KG1 (cell line): ENCODE measurements at places on chromosomes 16 and 17.
A peak's percentile ranks its signal among the peaks of the same experiment; 100 is the strongest.

GRCh38 chr17:71168053-71168741 lies 952.6 kb upstream of the SOX9 start:
- DNase-seq, result no peak

DNA sequence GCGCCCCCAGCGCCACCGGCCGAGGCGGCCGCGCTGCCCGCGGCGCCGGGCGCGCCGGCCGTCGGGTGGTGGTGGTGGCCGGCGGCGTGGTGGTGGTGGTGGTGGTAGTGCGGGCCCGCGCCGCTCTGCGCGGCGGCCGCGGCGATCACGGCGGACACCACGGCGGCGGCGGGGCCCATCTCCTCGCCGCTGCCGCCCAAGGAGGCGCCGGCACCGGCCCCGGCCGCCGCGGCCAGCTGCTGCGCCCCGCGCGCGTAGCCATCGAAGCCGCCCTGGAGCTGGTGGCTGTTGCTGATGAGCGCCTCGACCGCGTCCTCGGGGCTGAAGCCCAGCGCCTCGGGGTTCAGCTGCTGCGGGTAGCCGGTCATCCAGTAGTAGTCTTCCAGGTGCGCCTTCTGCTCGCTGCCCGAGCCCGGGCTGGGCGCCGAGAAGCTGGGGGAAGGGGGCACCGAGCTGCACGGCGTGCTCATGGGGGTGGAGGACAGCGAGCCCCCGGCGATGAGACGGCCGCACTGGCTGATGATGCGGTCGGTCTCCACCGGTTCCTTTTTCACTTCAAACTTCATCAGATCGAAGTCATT lies 1.2 kb downstream of the MAF start:
- peak; percentile 18 for DNase-seq

DNA sequence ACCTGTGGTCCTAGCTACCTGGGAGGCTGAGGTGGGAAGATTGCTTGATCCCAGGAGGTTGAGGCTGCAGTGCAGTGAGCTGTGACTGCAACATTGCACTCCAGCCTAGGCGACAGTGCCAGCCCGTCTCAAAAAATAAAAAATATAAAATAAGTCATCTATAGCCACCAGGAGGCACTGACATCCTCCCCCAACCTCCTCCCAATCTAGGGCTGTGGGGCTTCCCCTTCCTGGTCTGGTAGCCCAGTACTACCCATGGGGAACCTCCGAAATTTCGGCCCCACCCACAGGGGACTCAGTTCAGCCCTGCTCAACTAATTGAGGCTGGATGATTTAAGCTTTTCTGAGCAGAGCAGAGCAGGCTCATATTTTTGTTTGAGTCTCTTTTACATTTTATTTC lies 3.2 kb downstream of the ZSCAN10 start:
- DNase-seq, result no peak

DNA sequence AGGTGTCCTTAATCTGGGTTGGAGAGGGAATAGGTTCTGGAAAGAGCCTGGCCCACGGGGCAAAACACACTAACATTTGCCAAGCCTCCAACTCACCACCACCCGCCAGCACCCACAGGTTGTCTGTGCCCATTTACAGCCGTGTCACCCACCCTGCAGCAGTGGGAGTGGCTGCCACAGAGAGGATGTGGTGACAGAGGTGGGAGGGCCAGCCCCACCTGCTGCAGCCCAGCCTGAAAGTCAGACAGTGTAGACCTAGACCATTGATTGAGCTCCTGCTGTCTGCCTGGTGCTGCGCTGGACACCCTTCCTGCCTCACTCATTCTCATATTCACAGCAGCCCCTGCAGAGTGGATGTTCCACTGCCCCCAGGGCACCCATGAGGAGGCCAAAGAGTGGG lies 44.7 kb downstream of the IL21R start:
- no peak for DNase-seq

DNA sequence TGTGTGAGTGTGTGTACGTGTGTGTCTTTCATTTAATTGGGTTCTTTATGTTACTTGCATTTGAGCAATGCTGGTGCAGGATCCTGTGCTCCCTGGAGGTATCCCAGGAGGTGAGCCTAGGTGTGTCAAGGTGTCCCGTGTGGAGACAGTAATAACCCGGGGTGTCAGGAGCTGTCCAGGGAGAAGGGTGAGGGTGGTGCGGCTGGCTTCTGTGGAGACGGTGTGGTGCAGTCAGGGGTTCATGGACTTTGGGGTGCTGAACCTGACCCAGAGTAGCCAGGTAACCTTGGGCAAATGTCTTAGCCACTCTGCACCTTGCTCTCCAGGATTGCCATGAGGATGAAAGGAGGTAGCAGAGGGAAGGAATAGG lies 7.4 kb upstream of the ELAC2 start:
- no peak for DNase-seq

GRCh38 chr16:88936008-88936555 lies 40.9 kb downstream of the CBFA2T3 start:
- DNase-seq, result no peak

- no peak for DNase-seq
Observed at GRCh38 chr16:68823401-68824135, 19.8 kb upstream of the TANGO6 start.

GRCh38 chr16:3838600-3839401 lies 41.7 kb downstream of the CREBBP start:
- no peak for DNase-seq

DNA sequence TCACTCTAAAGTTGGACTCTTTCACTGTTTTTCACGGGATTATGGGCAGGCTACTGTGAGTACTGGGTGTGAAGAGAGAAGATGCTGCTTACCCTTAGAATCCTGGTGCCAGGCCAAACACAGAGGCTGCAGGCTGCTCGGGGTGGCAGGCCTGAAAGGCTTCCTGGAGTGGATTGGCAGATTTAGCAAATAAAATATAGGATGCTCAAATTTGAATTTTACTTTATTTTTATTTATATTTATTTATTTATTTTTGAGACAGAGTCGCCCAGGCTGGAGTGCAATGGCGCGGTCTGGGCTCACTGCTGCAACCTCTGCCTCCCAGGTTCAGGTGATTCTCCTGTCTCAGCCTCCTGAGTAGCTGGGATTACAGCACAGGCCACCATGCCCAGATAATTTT lies 14.9 kb upstream of the STAC2 start:
- DNase-seq, result no peak

DNA sequence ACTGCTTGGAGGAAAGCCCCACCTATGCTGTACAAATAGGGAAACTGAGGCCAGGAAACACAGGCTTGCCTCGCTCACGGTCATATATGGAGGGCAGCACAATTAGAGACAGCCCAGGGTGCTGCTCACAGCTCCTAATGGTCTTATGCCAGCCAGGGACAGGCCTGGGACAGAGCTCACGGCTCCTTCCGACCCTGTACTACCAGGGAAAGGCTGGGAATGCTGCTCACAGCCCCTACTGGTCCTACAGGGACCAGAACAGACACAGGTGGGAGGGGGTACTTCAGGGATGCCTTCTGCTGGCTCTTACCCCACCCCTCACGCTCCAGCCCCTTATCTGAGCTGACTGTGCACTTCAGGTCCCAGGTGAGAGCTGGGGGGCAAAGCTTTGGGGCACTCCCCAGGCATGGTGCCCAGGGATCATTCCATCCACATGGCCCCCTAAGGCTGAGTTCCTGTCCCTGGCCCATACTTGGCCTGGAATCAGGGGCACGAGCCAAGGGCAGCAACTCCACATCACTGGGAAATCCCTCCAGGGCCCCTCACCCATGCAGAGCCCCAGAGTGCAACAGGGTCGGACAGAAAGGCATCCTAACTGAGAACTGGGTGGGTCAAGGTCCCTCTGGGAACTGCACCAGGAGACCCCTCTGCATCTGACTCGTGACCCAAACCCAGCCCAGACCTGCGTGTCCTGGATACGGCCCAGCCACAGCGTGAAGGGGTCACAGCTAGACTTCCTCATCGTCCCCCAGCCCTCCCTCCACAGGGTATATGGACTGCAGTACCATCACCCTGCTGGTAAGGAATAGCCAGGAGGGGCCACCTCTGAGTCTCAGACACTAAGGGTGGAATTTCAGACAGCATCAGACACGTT lies 5.9 kb downstream of the RHBDF1 start:
- no peak for DNase-seq

DNA sequence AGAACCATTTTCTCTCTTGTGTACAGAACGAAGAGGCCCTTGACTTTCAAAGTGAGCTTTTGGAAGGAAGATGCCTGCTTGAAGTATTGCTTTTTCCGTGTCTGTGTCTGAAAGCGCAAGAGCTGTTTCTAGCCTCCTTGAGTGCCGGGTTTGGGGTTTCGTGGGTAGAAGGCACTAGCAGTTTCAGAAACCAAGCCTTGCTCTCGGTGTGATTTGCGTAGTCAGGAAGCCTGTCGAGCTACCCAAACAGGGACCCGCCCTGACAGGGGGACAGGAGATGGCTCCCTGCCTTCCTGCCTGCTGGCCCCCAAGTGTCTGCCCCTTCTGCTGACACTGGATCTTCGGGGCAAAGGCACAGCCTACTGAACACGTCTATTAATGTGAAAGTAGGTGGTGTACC lies 322.0 kb downstream of the MAF start:
- DNase-seq, result no peak

DNA sequence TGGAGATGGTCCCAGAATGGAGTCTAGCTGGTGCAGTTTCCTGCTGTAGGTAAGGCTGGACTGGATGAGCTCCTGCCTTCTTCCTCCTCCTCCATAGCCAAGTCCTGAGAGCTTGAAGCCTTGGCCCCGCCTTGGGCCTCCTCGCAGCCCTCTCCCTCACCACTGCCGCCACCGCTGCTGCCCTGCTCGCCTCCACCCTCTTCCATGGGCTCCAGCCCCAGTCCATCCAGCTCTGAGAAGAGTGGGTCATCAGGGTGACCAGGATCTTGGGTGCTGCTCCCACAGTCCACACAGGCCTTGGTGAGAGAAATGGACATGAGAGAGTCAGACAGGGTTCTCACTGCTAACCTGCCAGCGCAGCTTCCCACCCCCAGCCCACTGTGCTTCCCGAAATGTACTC lies 11.2 kb downstream of the PER1 start:
- no peak for DNase-seq

DNA sequence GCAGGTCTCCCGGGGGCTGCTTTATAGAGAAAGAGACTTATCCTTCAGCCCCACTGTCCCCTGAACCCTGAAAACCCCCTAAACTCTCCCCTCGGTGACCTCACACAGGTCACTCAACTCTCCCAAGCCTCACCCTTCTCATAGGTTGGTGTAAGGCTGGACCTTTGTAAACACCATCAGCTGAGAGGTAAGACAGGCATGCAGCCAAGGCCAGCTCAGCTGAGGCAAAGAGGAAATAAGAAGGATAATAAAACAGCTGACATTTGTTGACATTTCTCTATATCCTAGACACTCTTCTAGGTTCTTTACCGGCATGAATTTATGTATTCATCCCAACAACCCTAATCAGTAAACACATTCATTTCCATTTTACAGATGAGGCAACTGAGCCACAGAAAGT lies 134.3 kb downstream of the CCT6B start:
- no peak for DNase-seq

GRCh38 chr16:17386229-17386628 lies 84.5 kb downstream of the XYLT1 start:
- DNase-seq, result no peak

DNA sequence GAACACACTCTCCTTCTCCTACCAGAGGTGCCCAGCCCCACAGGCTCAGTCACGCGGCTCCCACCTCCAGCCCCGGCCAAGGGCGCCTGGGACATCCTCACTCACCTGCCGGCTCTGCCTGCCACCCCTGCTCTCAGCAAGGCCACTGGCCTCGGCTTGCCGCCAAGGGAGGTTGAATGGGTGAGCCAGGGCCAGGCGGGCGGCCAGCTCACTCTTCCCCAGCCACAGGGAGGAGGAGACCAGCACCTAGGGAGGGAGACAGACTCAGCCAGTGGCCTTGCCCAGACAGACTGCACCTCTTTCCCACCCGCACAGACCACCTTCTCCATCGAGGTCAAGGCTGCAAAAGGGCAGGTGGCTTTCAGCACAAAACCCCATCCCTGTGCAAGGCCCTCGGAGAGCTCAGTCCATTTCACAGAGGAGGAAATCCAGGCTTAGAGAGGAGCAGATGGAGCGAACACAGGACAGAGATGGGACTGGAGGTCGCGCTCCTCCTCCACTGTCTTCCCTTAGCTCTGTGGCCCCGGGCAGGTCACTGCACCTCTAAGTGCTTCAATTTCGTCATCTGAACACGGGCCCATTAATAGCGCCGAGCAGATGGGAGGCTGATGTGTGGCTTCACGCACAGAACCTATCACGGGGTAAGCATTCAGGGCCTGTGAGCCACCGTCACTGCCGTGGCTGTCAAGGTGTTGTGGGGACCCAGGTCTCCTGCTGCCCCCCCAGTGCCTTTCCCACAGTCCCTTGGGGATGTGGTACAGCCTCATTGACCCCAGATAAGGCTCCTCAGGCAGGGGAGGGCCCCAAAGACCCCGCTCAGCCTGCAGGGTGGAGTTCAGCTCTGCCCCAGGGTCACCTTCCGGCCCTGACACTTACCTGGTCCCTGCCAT lies 56.1 kb downstream of the RMI2 start:
- DNase-seq, result no peak

- no peak for DNase-seq
Observed at GRCh38 chr17:60231234-60231633, 81.5 kb downstream of the CA4 start.

DNA sequence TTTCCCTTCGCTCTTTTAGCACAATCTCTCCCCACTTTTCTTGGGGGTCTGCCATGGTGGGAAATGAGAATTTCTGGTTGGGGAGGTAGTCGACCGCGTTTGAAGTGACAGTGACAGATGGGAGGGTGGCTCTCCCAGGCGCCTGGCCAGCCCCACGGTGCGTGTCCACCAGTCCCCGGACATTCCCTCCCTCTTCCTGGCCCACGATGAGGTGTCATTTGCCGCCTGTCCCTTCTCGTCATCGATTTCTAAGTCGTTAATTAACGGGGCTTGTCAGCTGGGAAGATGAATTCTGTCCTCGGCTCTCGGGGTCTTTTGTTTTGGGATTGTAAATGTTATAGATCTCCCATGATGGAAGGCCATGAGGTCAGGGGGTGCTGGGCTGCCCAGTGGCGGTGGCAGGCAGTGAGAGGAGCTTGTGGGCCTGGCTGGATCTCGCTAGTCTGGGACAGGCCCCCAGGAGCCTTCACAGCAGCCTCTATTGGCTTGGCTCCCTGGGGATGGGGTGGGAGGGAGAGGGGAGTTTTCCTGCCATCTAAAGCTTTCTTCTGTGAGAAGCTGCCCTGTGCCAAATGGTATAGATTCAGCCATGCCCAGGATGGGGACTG lies 164.2 kb downstream of the MRM1 start:
- DNase-seq, result no peak

DNA sequence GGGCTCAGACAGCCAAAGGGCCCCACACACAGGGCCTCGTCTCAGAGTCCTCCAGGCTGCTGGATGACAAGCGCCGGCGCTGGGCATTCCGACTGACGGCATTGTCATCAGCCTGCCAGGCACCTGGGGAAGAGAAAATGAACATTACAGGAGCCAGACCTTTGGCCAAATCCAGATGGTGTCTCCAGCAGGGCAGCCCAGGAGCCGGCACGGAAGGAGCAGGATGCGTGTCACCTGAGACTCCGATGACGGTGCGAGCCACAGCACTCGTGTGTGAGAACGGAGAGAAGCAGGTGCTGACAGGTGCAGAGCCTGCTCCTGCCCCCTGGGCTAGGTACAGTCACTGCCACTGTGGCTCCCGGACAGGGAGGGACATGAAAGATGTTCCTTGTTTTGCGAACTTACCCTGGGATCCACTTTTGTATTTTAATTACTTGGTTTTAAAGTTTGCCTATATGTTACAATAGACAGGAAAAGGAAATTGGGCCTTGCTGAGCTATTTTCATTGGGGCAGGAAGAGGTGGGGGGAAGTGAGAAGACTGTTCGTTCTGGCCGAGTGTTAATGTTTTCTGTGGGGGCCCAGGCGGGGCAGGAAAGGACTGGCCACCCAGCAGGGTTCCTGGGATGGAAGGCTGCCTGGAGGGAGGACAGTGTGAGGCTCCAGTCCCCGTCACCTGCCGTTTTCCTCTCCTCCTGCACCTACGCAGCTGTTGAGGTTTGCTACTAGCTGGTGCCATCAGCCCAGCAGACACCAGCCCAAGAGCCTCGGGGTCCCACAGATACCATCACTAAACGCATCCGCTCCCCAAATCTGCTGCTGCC lies 4.4 kb upstream of the FOXJ1 start:
- DNase-seq, result no peak
